ENCODE measurements at places on chromosomes 5 and 9.

DNA sequence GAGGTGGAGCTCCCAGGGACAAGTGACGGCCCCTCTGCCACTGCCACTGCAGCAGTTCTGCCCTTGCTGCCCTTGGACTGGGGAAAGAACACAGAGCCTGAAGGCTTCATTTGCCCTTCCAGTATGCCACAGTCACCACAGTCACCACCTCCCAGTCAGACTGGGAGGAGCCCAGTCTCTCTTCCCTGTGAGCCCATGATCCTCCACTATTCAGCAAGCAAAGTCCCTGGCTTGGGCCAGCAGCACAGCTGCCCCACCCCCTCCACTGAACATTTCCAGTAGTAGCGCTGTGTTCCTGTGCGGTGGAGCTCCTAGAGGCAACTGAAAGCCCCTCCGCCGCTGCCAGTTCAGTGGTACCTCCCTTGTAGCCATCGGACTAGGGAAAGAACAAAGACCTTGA, 329.4 kb downstream of the MAN2A1 start:
- DNase-seq, result no peak
- no peaks in the 10 kb centered on the region for H3K4me1 ChIP-seq
- no peak overlapping the region for H3K27ac ChIP-seq
- H3K27me3 ChIP-seq, result no peaks in the 10 kb centered on the region
- H3K4me3 ChIP-seq, result no peak overlapping the region

DNA sequence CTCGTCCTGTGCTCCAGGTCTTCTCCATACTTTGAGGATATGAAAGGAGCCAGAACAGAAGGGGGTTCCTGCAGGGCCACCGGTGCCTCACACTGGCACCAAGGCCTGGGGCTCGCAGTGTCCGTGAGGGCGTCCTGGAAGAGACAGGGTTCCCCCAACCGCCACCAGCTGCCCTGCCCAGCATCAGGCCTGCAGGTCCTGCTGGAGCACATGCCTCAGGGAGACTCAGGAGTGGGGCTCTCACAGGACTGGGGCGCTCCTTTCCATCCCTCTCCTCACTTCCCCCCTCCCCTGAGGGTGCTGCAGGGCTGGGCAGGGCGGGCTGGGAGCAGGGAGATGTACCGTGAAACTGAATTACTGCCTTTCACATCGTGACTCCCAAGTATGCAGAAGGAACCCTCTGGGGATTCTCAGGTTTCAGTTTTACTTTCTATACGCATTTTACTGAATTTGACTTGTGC, 31.7 kb downstream of the CEP72 start:
- no peaks in the 10 kb centered on the region for H3K4me1 ChIP-seq
- no peak overlapping the region for H3K27ac ChIP-seq
- no peak overlapping the region for H3K4me3 ChIP-seq
- H3K27me3 ChIP-seq, result no peaks in the 10 kb centered on the region

- no peak for DNase-seq
- no peaks in the 10 kb centered on the region for H3K36me3 ChIP-seq
- H3K27ac ChIP-seq, result no peak overlapping the region
- no peaks in the 10 kb centered on the region for H3K27me3 ChIP-seq
- H3K4me3 ChIP-seq, result no peak overlapping the region
Observed at GRCh38 chr9:106771608-106772007, 91.4 kb upstream of the ZNF462 start.

GRCh38 chr5:75524071-75524470, 12.4 kb downstream of the POLK start:
- no peak overlapping the region for H3K4me3 ChIP-seq
- peaks cover 8% of the 10 kb centered on the region for H3K4me1 ChIP-seq
- no peaks in the 10 kb centered on the region for H3K27me3 ChIP-seq
- H3K36me3 ChIP-seq, result no peaks in the 10 kb centered on the region
- H3K27ac ChIP-seq, result peak overlapping the region; percentile 12
- no peak for DNase-seq

GRCh38 chr9:124214596-124215367, 43.0 kb upstream of the NEK6 start:
- H3K27me3 ChIP-seq, result no peaks in the 10 kb centered on the region
- no peak overlapping the region for H3K4me3 ChIP-seq
- no peaks in the 10 kb centered on the region for H3K36me3 ChIP-seq
- H3K27ac ChIP-seq, result no peak overlapping the region

- no peaks in the 10 kb centered on the region for H3K27me3 ChIP-seq
- H3K4me1 ChIP-seq, result peaks cover 14% of the 10 kb centered on the region
Observed at GRCh38 chr9:88817628-88818027, 173.6 kb upstream of the S1PR3 start.
